ENCODE measurements at places on chromosomes 2 and 18. TPM values are rescaled to one million over a fixed set of nuclear protein-coding genes. Genes with fewer than 3 reads are reported as not detected.

- ATAC-seq = peak; percentile 97
Measured at GRCh38 chr2:69652206-69652605, 8.7 kb upstream of the AAK1 start.

GRCh38 chr2:223967981-223968380 is 10.7 kb downstream of the MRPL44 start:
- ATAC-seq = no peak

- ATAC-seq = no peak
Measured at GRCh38 chr2:207162316-207162715, 3.4 kb downstream of the KLF7 start.

DNA sequence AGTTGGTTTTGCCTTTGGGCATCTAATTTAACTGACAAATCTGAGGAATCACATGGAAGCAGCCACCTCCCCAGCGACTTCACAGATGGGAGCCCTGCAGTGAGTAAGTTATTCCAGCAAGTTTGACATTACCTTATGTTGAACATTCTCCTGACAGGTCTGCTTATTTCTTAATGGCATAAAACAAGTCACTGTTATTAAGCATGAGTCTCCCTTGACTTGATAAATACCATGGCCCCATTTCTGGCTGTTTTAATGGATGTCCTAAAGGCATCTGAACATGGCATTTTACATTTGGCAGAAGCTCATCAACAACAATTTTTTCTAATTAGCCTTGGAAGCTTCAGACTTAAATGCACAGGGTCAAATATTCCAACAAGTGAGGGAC is 92.6 kb upstream of the CREB1 start:
- ATAC-seq = no peak

- peak; percentile 56 for ATAC-seq
Measured at GRCh38 chr2:62340994-62341484, 145.1 kb downstream of the B3GNT2 start.

- no peak for ATAC-seq
Measured at GRCh38 chr2:196195302-196195701, 23.9 kb upstream of the STK17B start.

DNA sequence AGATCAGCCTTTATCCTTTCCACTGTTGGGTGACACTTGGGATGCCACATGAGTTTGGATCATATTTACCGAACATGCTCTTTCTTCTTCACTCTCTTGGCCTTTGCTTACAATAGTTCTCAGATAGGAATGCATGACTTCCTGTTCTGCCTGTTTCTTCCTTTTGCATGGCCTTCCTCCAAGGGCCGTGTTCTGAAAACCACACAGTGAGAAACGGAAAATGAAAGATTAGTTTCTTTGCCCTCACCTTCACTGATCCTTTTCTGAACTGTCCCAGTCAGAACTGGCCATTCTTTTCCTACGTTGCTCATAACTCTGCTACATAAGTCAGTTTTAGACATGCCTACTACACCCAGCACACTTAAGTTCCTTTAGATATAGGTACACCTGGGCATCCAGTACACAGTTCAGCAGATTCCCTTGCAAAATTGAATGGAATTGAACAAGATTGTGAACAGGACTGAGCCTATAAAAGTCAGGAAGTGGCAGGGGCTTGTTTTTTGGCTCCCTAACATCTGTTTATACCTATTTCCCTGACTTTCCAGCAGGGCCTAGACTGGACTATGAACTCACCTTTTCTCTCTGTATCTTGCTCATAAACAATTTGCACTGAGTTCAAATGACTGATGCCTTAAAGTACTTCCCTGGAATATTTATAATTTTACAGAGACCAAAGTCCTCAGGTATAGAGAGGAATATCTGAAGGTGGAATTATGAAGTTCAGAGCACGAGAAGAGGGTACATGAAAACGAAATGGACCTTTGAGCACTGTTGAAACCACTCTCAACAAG is 186.4 kb upstream of the ST6GAL2 start:
- ATAC-seq = peak; percentile 76

LAMA3 gene
- total RNA-seq = 40.1 TPM

BBS5 gene
- 3.5 TPM for total RNA-seq

NPPC gene
- 2.1 TPM for total RNA-seq

DAW1 gene
- not detected for total RNA-seq

CACNB4 gene
- 9.6 TPM for total RNA-seq

VAMP8 gene
- 264 TPM for total RNA-seq

Measured in esophagus mucosa (tissue), 1 donor.